Right renal cortex interstitium (tissue), 3 donors: ENCODE measurements at places on chromosomes 16 and 17. TPM values are rescaled to one million over a fixed set of nuclear protein-coding genes. Genes with fewer than 3 reads are reported as not detected.
A peak's percentile ranks its signal among the peaks of the same experiment; 100 is the strongest.

The PLK1 gene
- polyA plus RNA-seq: 27.1 TPM

The CCL23 gene
- not detected for polyA plus RNA-seq

- no peak for DNase-seq
These were observed 856 bp upstream of the MON1B start for GRCh38 chr16:77190190-77190477.

GRCh38 chr17:12242345-12242954 lies 221.8 kb downstream of the MAP2K4 start:
- DNase-seq: no peak

GRCh38 chr16:55471448-55472097 lies 7.4 kb upstream of the MMP2 start:
- DNase-seq: no peak

DNA sequence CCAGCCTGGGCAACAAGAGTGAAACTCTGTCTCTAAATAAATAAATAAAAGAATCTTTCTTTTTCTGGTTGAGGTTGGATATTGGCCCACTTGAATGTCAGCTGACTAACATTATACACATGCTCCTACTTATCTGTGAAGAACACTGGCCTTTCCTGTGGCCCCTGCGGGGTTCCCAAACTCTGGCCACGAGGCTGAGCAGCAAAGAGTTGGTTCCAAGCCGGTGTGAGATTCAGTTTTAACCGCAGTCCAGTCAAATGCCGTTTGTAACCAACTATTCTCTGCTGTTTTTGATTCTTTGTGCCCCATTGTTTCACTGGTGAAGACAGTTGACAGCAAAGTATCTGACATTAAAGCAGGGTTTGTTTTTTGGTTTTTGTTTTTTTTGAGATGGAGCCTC lies 11.2 kb downstream of the ETV4 start:
- no peak for DNase-seq

GRCh38 chr17:51860954-51861561 lies 297.5 kb downstream of the CA10 start:
- peak; percentile 2 for DNase-seq

DNA sequence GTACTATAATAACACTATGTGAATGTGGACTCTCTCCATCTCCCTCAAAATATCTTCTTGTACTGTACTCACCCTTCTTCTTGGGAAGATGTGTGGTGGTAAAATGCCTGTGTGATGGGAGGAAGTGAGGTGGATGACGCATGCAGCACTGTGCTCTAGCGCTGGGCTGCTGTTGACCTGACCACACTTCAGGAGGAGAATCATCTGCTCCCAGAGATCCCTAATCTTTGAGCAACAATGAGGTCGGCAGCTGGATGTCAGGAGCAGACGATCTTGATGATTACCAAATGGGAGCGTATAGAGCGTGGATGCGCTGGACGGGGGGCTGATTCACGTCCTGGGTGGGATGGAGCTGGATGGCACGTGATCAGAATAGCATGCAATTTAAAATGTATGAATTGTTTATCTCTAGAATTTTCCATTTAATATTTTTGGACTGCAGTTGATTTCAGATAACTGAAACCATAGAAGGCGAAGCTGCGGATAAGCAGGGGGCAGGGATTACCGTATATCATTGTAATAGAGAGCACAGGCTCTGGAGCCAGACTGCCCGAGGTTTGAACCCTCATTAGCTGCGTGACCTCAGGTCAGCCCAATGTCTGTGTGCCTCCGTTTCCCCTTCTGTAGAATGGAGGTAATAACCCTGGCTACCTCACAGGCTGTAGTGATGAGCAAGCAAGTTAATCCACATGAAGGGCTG lies 23.7 kb upstream of the CYLD start:
- DNase-seq: no peak
